ENCODE measurements at places on chromosomes 11 and 22.

DNA sequence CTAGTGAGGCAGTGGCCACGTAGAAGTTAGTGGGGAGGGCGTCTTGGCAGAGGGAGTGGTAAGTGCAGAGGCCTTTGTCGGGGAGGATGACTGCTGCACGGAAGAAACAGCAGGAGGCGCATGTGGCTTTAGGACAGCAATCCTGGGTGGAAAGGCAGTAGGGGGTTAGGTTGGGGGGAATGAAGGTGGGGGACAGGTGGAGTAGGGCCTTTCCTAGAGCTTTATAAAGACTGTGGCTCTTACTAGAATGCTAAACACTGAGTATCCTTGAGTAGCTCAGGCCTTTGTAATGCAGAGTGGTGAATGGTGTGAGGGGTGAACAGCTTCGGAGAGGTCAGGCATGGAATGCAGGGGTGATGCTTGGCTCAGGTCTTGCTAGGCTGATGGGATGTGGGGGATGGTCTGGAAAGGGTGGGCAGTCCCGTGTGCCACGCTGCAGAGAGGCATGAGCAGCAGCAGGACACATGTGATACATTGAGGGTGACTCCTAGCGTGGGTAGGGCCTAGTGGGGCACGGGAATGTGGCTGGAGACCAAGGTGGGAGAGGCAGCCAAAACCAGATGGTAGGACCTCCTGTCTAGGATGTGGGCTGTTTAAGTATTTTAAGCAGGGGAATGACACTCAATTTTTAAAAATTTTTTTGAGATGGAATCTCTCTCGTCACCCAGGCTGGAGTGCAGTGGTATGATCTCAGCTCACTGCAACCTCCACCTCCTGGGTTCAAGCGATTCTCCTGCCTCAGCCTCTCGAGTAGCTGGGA, 19.2 kb downstream of the AP2A2 start:
- DNase-seq, result no peak

- DNase-seq, result no peak
These were observed 196.7 kb downstream of the DSCAML1 start for GRCh38 chr11:117600234-117600783.

- DNase-seq, result no peak
These were observed 73.6 kb downstream of the RPL27A start for GRCh38 chr11:8756201-8756600.

- DNase-seq, result peak; percentile 72
These were observed 3.6 kb downstream of the AHNAK start for GRCh38 chr11:62542750-62543567.

DNA sequence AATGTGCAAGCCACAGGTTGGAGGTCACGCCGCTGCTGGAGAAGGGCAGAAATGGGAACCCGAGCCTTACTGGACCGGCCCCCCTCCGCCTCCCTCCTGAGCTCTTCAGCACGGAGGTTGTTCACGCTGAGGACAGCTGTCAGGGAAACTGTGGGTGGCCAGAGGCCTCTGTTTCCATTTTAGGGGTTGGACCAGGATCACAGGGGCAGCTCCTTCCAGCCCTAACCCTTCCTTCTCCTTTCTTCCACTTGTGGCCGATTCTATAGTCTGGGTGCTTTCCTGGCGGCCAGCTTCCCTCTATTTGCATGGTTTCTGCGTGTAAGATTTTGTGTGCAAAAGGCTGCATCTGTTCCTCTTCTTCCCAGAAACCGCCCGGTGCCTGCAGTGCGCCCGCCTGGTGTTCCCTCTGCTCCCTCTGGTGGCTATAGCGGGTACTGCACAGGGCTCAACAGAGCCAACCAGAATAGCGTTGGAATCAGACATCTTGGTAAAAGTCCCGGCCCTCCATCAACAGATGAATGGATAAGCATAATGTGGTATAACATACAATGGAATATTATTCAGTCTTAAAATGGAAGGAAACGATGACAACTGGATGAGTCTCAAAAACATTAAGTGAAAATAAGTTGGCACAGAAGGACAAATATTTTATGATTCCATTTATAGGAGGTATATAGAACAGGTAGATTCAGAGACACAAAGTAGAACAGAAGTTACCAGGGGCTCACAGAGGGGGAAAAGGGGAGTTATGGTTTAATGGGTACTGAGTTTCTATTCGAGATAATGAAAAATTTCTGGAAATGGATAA, 8.4 kb upstream of the SLC22A8 start:
- DNase-seq, result peak; percentile 80

- no peak for DNase-seq
These were observed 2.1 kb downstream of the USP28 start for GRCh38 chr11:113873236-113873626.

DNA sequence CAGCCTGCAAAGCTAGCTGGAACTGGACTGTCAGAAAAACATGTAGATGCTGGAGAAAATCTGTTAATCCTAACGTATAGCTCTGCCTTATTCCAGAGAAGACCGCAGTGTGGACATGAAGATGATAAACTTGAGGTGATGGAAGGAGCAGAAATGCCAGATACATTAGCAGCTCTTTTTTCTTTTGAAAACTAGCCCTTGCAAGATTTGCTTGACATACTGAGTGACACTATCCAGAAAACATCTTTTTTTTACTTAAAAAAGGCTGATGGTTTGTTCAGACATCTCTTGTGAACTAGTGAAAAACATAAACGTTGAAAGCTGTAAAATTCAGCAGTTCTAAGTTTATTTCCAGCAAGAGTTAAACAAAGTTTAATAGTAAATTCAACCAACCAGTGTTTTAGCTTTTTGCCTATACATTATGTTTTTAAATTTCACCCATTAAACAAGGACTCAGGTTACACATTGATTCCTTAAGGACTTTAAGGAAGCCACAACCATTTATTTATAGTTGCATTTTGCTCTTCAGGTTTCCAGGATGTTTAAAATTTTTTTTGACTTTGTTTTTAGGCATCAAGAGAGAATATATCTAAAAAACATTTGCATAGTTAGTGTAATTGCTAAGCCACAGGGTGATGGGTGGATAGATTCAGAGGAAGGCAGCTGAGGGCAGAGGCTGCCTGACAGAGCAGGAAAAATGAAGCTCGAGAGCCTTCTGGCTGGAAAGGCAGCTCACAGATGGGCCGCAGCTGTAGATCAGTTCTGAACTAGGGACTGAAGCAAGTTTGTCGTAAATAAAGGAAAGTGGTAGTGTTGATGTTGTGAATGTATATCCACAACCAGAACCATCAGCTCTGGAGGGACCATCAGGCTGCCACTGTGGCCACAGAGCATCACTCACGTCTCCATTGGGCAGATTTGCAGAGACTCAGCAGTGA, 9.5 kb downstream of the SNAP29 start:
- no peak for DNase-seq

- DNase-seq, result no peak
These were observed 170.1 kb upstream of the B3GAT1 start for GRCh38 chr11:134581966-134582769.

DNA sequence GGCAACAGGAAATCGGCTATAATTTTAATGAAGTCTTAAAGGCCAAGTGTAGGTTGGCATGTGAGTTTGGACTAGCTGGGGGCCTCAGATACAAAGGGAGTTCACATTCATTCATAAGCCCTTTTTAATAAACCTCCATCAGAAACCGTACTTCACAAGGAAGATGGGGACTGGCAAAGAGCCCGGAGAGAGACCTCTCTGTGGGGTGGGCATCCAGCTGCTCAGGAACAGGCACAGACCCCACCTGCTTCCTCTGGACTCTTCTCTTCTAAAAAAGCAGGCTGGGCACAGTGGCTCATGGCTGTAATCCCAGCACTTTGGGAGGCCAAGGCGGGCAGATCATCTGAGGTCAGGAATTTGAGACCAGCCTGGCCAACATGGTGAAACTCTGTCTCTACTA, 3.9 kb upstream of the ARFGAP3 start:
- no peak for DNase-seq

DNA sequence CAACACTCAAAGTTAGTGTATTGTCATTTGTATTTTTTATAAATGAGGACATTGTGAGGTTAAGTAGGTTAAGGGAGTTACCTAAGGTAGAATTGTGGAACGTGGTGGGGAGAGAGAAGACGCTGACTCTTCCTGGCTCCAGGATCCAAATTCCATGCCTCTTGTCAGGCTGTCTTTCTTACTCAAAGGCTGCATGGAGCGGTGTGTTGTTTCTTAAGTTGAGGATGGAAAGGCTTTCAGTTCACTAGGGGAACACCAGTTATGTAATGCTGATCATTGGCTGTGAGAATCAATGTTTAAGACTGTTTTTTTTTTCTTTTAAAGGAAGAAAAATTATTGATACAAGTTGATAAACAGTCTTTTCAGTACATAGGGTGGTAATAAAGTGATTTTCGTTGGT, 2.9 kb downstream of the UBE2L3 start:
- DNase-seq, result no peak

DNA sequence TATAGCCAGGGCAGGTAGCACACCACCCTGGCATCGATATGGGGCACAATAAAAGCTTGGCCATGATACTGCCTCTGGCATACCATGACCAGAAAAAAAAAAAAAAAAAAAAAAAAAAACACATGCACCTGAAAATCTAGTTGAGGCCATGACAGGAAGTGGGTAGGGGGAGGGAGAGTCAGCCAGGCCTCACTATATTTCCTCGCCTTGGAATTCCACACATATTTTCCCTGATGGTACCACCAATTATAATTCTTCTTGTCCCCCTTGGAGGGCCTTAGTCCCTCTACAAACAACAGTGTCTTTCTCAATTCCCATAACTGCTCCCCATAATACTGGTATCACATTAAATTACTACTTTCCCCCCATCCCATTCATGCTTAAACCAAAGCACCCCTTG, 12.6 kb upstream of the CHKA start:
- DNase-seq, result no peak

- DNase-seq, result no peak
These were observed 3.1 kb upstream of the CCDC188 start for GRCh38 chr22:20153945-20154344.

DNA sequence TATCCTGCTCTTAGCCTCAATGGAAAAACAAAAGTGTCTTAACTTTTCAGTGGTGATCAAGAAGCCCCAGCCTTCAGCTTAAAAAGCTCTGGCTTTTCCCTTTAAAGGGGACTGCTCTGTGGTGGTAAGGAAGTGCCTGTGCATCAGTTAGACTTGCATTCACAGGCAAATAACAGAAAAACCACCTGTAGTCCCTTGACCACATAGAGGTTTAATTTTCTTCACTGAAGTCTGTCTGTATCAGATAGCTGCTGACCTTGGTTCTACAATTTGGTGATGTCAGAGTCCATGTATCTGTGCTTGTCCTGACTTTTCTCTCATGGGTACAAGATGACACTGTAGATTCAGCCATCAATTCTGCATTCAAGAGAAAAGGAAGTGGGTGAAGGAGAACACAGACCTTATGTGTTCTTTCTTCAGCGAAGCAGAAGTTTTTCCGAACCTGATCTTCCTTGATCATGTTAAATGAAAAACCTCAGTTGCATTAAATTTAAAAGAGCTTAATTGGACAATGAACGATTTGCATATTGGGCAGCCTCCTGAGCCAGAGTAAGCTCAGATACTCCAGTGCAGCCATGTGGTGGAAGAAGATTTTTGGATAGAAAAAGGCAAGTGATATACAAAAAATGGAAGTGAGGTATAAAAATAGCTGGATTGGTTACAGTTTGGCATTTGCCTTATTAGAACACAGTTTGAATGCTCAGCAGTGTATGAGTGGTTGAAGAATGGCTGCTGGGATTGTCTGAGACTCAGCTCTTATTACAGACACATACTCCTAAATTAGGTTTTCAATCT, 43.2 kb upstream of the RDX start:
- DNase-seq, result no peak

GRCh38 chr11:6480299-6480914, 724 bp downstream of the ARFIP2 start:
- DNase-seq, result no peak

DNA sequence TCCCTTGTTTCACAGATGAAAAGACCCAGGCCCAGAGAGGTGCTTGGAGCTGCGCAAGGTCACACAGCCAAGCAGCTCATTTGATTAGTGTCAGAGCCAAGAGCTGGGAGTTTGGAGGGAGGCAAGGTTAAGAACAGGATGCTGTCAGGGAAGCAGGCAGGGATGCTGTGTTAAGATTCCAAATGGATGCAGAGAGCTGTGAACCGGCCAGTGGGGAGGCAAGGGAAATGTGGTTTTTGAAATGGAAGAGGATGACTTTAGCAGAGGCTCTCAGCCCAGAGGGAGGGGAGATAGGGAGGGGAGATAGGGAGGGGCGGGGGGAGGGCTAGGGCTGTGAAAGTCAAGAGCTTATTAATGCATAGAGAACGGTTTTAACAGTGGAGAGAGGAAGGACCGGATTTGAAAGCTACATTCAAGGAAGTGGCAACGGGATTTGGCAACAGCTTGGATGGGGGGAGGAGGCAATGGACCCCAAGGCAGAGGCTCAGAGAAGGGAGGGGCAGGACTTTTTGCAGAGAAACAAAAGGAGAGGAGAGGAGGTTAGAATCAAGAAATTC, 13.0 kb downstream of the RTN4RL2 start:
- no peak for DNase-seq

- DNase-seq, result no peak
These were observed 55.4 kb downstream of the PLEKHA7 start for GRCh38 chr11:16958833-16959232.

- no peak for DNase-seq
These were observed 31.2 kb downstream of the OTOG start for GRCh38 chr11:17578296-17578695.

- DNase-seq, result no peak
These were observed 34.1 kb downstream of the PPME1 start for GRCh38 chr11:74205181-74205580.

- DNase-seq, result no peak
These were observed 254.4 kb downstream of the BRD1 start for GRCh38 chr22:49573109-49573765.

DNA sequence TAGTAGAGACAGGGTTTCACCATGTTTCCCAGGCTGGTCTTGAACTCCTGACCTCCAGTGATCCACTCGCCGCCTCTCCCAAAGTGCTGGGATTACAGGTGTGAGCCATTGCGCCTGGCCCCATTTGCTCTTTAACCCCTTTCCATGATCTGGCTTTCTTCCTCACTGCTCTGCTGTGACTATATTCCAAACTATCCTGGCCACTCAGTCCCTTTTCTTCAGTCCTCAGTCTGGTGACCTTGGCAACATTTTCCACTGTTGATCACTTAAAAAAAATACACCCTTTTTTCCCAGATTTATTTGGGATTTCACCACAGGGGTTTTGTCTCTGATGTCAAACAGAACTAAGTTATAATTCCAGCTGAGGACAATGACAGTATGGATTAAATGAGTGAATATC, 24.5 kb downstream of the MMP20 start:
- no peak for DNase-seq

DNA sequence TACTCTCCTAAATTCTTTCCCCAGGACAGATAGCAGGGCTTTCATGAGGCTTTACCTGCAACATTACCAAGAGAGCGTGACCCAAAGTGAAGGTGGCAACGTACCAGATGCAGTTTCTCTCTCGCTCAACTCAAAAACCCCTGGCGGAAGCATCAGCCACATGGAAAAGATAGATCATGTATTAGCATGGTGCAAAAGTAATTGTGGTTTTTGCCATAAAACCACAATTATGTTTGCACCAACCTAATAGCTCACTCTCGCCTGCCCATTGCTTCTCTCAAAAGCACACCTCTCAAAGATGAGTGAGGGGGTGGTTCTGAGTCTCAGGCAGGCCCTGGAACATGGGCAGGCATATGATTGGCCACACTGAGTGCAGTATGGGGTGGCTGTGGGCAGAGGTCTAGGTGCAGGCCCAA, 7.0 kb downstream of the MS4A6A start:
- DNase-seq, result no peak

- DNase-seq, result no peak
These were observed 123.4 kb downstream of the DSCAML1 start for GRCh38 chr11:117673602-117674001.
